RCC 7860 (cell line): ENCODE measurements at places on chromosomes 5 and 9.

GRCh38 chr9:84542554-84542953 is 127.0 kb upstream of the NTRK2 start:
- DNase-seq, result no peak

GRCh38 chr9:70868661-70869652 is 252.5 kb downstream of the TRPM3 start:
- DNase-seq, result no peak

DNA sequence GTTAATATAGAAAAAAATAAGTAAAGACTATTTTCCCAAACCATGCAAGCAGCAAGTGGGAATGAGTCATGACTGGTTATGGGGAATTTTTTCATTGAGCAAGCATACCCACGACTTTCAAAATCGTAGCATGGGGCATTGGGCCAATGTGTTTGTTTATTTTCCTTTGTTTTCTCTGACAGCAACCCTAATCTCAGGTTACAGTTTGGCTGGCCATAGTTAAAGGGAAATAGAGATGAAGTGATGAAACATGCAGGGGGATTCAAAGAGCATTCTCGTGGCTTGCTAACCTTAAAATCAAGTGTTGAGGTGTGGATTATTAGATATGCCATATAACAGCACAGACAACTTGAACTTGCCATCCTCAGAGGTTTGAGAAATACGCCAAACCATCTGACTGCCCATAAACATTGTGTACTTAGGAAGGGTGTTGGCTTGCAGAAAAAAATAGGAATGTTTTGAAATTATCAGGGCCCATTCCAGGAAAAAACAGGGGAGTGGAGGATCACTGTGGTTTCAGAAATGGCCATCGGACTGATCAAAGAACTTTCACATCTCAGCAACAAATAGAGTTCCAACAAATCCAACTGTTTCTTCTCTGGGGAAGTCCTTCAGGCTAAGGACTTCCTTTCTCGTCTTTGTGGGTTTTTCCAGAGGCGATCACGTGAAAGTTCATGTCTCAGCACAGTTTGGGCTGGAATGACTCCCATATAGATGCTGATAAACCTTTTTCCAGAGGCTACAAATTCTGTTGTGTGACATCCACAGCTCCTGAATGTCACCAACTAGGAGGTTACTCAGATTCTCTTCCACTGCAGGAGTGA is 259.1 kb downstream of the SYK start:
- peak; percentile 53 for DNase-seq

DNA sequence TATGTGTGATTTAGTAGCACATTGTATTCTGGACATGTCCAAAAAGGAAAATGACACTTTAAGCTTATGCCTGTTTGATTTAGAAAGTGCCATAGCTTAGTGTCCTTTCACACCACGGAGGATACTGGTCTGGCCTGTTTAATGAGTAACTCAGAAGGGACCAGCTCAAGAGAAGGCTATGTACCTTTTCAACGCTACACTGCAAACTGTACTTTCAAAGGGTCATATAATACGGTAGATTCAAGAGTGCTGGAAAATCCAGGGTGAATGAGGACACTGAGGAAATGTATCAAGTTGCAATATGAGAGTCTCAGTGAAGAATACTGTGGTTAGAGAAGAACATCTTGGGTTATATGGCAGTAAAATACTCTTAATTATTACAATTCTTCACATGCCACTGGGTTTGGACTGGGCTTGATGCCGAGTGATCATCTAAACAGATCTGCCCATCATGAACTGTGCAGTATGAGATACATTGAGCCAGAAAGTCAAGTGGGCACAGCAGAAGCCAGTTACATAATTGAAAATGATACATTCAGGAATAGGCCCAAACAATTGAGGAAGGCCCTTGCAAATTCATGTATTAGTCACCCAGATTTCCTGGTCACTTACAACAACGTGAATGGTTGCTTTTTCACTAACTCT is 1211.5 kb upstream of the CDH9 start:
- DNase-seq, result no peak

GRCh38 chr5:145811834-145812625 is 23.1 kb downstream of the PRELID2 start:
- DNase-seq, result peak; percentile 16
